ENCODE measurements at places on chromosomes 5 and 9.

DNA sequence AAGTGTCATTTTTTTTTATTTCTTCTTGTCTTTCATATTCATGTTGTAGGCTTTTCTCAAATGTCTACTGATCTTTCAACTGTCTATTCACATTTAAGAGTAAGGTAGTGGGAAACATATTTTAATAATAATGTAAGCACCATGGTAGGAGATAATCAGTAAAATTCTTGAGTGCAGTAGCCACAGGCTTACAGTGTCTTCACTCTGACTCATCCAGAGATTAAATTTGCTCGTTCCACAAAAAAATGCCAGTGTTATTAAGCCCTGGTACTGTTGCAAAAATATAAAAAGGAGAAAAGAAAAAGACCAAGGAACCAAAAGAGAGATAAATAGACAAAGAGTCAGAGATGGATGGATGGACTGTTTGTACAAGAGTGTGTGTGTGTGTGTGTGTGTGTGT, 43.0 kb downstream of the PARP8 start:
- DNase-seq: no peak

DNA sequence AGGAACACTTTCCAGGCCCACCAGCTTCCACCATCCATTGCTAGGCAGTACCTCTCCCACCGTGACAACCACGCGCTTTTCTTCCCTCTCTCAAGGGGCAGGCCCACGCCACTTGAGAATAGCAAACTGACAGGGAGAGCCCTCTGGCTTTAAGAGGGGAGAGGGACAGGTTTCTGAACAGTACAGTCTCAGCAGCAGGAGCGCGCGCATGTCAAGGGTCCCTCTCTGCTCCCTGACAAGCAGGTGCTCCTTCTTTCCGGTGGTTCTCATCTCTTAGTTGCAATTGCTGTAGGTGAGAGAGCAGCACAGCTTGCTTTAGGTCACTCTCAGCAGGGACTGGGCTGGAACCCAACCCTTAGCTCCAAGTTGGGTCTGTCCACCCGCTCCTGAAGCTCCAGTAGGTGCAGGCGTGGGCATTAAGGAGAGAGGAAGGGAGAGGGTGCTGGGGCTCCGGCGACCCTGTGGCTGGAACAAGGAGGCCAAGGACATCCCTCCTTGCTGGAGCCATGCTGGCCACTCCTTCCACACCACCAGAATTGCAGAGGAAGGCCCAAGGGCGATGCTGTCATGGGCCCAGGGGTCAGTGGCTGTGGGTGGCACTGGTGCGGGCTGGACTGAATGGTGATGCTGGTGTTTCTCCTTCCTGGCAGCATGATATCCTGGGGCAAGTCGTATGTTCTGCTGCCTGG, 9.0 kb upstream of the PHF2 start:
- peak; percentile 60 for DNase-seq

DNA sequence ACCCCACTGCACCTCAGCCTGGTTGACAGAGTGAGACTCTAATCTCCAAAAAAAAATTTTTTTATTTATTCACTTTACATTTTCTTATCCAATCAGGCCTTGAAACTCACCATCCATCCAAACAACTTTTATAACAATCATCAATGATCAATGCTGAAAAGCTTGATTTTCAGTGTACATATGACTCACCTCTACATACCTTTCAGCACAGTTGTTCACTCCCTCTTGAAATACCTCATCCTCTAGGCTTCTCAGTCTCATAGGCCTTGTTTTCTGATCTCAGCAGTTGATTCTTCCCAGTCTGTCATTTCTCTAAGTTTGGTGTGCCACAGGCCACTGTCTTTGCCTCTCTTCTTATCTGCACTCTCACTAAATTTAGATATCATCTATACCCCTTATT, 36.2 kb downstream of the GRIN3A start:
- DNase-seq: no peak

DNA sequence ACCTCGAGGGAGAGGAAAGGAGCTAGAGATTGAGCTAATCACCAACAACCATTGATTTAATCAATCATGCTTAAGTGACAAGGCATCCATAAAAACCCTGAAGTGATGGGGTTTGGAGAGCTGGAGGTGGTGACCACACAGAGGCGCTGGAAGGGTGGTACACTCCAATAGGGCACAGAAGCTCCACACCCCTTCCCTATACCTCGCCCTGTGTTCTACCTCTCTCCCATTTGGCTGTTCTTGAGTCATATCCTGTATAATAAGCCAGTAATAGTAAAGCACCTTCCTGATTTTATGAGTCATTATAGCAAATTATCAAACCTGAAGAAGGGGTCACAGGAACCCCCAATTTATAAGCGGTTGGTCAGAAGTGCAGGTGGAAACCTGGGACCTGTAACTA, 18.3 kb downstream of the ACTL7B start:
- DNase-seq: peak; percentile 47

DNA sequence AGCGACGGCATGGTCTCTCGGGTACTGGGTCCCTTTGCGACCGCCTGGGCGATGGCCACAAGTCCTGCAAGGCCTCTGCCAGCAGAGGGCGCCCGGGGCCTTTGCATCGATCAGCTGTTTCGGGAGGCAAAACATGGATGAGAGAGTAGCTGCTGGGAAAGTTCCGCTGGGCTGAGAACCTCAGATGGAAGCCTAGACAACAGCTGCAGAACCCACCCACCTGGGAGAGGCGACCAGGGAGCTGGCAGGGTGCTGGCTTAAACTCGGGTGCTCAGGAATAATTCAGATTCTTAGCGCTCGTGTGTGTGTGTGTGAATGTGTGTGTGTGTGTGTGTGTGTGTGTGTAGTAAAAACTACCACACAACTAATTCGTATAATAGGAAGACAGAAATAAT, 50.0 kb downstream of the TRIM32 start:
- DNase-seq: peak; percentile 95

GRCh38 chr5:37638897-37639296, 200.9 kb downstream of the GDNF start:
- no peak for DNase-seq

DNA sequence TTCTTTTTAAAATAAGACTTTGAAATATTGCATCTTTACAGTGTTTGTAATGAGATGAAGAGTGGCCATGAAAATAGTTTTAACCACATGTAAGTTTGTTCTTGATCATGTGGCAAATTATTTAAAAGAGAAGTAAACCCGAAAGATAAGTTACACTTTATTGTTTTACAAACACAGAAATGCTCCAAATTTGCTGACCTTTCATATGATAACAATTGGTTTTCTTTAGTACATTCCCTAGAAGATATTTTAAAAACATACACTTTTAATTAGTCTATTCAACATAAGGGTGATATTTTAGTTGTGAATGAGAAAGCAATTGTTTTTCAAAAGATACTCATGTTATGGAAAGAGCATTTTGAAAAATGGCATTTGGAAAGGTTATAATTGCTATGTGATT, 287.7 kb downstream of the PSAT1 start:
- DNase-seq: no peak

GRCh38 chr5:138245717-138246116, 28.7 kb downstream of the GFRA3 start:
- DNase-seq: no peak

- no peak for DNase-seq
These were observed 22.4 kb downstream of the ARPC5L start for GRCh38 chr9:124884376-124884775.

DNA sequence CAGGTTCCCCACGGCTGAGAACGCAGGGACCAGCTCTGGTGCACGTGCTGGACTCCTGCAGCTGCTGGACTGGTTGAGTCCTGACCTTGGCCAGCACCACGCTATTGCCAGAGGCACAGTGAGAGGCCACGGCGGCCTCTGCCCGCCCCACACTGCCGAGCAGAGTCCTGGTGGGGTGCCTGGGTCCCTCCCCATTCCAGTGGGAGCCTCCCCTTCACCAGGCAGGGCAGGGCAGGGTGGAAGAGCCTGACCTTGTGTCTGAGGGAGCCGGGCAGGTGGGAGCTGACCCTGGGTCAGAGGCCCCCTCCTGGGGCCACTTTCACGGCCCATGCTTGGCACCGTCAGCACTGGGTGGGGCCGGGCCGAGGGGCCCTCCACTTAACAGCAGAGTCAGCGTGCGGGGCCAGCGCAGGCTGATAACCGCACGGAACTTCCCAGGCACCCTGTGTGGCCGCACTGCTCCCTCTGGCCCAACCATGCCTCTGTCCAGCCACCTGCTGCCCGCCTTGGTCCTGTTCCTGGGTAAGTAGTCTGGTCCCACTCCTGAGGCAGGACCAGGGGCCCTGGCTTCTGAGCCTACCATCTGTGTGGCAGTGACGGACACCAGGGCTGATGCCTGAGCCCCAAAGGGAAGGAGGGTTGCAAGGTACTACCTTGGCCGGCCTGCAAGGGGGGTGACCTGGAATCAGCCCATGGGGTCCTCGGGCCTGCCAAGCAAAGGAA, at the start of gene MAMDC4:
TSS of gene MAMDC4 (plus strand) at position 406 of the 723 bp plus-strand sequence. CDS start at position 477, 71 bp downstream.
- no peak for DNase-seq

DNA sequence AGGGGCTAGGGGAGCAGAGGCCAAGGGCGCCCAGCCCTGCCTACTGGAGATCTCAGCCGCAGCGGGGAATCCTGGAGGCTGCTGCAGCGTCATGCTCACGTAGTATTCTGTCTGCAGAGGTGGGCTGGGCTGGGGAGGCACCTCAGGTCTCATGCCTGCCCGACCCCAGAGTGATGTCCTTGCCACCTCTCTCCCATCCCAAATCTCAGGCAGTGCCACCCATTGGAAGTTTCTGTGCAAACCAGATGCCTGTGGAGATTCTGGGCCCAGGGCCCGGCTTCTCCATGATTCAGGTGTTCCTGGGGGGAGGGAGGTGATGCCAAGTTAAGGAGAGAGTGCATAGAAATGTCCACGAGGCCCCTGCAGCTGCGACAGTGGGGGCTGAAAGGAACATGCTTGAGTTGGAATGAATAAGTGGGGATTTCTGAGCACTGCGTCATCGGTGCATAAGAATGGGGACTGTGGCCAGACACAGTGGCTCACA, 72.0 kb downstream of the ANKRD33B start:
- DNase-seq: no peak

- DNase-seq: no peak
These were observed 168.9 kb downstream of the MAPKAP1 start for GRCh38 chr9:125538092-125538473.

GRCh38 chr5:91007780-91008402, 375.2 kb downstream of the ARRDC3 start:
- no peak for DNase-seq

DNA sequence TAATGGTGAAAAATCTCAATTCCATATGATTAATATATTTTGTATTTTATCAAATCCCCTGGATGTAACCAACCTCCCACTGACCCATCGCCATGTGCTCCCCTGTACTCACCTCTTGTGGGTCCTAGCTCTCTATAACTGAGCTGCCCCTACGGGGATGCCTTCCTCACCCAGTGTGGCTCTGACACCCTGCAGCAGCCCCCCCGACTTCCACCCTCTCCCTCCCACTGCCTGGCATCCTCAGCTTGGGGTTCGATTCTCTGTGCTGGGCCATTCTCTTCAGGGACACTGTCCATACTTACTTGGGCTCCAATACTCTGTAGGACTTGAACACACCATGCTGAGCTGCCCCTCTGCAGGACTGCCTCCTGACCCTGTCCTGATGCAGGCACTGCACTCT, 87.1 kb downstream of the PJA2 start:
- no peak for DNase-seq

- no peak for DNase-seq
These were observed 539.7 kb downstream of the ACTL7B start for GRCh38 chr9:108316066-108316465.
